ENCODE measurements at places on chromosomes 13 and 19. TPM values are rescaled to one million over a fixed set of nuclear protein-coding genes. Genes with fewer than 3 reads are reported as not detected.
A peak's percentile ranks its signal among the peaks of the same experiment; 100 is the strongest.

GPR12 gene
- not detected for total RNA-seq

USPL1 gene
- 25.1 TPM for total RNA-seq

SBSN gene
- total RNA-seq: not detected

ZNF442 gene
- total RNA-seq: 0.33 TPM

SPTBN4 gene
- total RNA-seq: 0.33 TPM

DNA sequence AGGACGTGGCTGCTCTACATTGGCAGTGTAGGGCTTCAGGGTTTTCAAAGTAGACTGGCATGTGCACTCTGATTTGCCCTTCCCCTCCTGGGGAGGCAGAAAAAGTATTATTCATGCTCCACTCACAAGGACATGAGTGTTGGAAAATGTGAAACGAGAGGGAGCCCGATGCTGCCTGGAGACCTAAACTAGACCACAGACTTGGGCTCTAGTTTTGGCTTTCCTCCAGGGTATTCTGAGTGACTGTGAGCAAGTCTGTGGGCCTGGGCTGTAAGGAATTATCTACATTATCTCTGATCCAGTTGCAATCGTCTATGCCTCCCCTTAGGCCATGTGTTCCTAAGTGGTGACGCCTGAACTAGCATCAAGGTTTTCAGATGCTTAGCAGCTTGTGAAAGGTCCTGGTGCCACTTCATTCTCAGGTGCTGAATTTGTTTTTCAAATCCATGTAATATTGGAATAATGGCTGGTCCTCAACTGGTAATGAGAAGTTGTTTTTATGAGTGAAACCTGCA is 55.0 kb downstream of the MRPL57 start:
- no peak overlapping the region for H3K4me3 ChIP-seq
- H3K27me3 ChIP-seq: no peaks in the 10 kb centered on the region
- no peak overlapping the region for H3K27ac ChIP-seq

- H3K27ac ChIP-seq: no peak overlapping the region
- no peak overlapping the region for H3K4me3 ChIP-seq
- no peak for DNase-seq
- H3K27me3 ChIP-seq: no peaks in the 10 kb centered on the region
Measured at GRCh38 chr19:7908742-7909461, 5.2 kb downstream of the MAP2K7 start.

DNA sequence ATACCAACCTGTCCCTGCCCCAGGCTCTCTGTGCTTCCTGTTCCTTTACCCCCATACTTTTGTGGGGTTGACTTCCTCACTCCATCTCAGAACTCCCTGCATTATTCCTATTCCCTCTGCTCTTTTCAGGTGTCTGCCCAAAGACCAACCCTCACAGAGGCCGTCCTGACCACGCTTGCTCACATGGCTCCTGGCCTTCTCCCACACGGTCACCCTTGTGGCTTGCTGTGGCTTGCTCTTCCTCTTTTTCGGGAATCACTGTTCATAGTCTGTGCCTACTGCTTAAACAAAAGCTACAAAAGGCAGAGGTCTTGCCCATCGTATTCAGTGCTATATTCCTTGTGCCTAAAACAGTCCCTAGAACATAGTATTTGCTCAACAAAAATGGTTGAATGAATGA is 25.2 kb upstream of the ARGLU1 start:
- no peak for DNase-seq
- H3K4me3 ChIP-seq: no peak overlapping the region
- H3K4me1 ChIP-seq: peaks cover 5% of the 10 kb centered on the region
- H3K27me3 ChIP-seq: no peaks in the 10 kb centered on the region
- H3K27ac ChIP-seq: no peak overlapping the region
- no peaks in the 10 kb centered on the region for H3K36me3 ChIP-seq

- H3K4me3 ChIP-seq: no peak overlapping the region
- no peak for DNase-seq
- H3K4me1 ChIP-seq: peaks cover 15% of the 10 kb centered on the region
Measured at GRCh38 chr19:49165111-49165750, 7.6 kb downstream of the TRPM4 start.

- H3K4me3 ChIP-seq: peak overlapping the region; percentile 68
- peaks cover 30% of the 10 kb centered on the region for H3K4me1 ChIP-seq
- DNase-seq: peak; percentile 64
- H3K27me3 ChIP-seq: no peaks in the 10 kb centered on the region
- H3K27ac ChIP-seq: peak overlapping the region; percentile 100
Measured at GRCh38 chr19:41264581-41265394, 616 bp downstream of the HNRNPUL1 start.

GRCh38 chr19:18496167-18496979 is 25.5 kb downstream of the ELL start:
- H3K4me3 ChIP-seq: no peak overlapping the region
- no peak for DNase-seq
- H3K27ac ChIP-seq: peak overlapping the region; percentile 76
- no peaks in the 10 kb centered on the region for H3K36me3 ChIP-seq
- H3K27me3 ChIP-seq: no peaks in the 10 kb centered on the region
- peaks cover 82% of the 10 kb centered on the region for H3K4me1 ChIP-seq

DNA sequence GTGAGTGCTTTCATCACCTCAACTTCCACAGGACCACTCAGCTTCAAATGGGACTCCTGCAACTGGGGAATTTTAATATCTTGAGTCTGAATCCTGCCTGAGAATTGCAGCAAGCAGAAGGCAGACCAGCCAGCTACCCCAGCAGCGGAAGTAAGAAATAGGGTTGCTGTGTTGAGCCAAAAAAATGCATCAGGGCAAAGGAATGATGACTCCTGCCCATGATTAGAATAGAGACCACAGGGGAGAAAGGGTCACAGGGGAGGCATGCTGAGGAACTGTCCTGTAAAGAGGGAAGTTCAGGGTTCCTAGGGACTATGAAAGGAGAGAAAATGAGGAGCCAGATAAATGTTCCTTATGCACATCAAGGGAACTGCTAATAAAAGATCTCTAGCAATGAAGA is 370.2 kb downstream of the KCTD12 start:
- H3K4me1 ChIP-seq: peaks cover 4% of the 10 kb centered on the region
- H3K4me3 ChIP-seq: no peak overlapping the region
- H3K27ac ChIP-seq: no peak overlapping the region
- no peaks in the 10 kb centered on the region for H3K36me3 ChIP-seq
- no peaks in the 10 kb centered on the region for H3K27me3 ChIP-seq
- DNase-seq: no peak

- H3K4me3 ChIP-seq: no peak overlapping the region
- peaks cover 3% of the 10 kb centered on the region for H3K4me1 ChIP-seq
- no peak overlapping the region for H3K27ac ChIP-seq
- H3K27me3 ChIP-seq: no peaks in the 10 kb centered on the region
Measured at GRCh38 chr13:73616861-73617260, 517.3 kb downstream of the KLF12 start.

- H3K36me3 ChIP-seq: no peaks in the 10 kb centered on the region
- H3K27ac ChIP-seq: peak overlapping the region; percentile 11
- no peaks in the 10 kb centered on the region for H3K27me3 ChIP-seq
Measured at GRCh38 chr13:110261166-110262081, 45.5 kb downstream of the COL4A1 start.

DNA sequence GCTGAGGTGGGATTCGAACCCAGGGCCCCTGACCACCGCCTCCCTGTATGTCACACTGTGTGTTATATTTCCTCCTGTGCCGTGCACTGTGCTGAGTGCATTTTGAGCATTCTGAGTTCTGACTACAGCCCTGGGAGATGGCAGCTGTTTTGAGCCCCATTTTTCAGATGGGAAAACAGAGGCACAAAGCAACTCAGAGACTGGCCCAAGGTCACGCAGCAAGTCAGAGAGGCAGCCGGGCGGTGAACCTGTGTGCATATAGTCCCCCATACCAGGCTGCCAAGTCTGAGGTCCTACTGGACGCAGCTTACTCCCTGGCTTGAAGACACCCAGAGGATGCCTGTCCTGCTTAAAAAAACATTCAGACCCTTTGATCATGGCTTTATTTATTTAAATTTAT is 17.7 kb downstream of the MYH14 start:
- no peak for DNase-seq
- H3K27ac ChIP-seq: no peak overlapping the region
- no peaks in the 10 kb centered on the region for H3K36me3 ChIP-seq
- no peak overlapping the region for H3K4me3 ChIP-seq

GRCh38 chr13:21511849-21512248 is 52.7 kb upstream of the ZDHHC20 start:
- H3K27me3 ChIP-seq: no peaks in the 10 kb centered on the region
- no peaks in the 10 kb centered on the region for H3K4me1 ChIP-seq
- no peak overlapping the region for H3K27ac ChIP-seq
- H3K4me3 ChIP-seq: no peak overlapping the region

DNA sequence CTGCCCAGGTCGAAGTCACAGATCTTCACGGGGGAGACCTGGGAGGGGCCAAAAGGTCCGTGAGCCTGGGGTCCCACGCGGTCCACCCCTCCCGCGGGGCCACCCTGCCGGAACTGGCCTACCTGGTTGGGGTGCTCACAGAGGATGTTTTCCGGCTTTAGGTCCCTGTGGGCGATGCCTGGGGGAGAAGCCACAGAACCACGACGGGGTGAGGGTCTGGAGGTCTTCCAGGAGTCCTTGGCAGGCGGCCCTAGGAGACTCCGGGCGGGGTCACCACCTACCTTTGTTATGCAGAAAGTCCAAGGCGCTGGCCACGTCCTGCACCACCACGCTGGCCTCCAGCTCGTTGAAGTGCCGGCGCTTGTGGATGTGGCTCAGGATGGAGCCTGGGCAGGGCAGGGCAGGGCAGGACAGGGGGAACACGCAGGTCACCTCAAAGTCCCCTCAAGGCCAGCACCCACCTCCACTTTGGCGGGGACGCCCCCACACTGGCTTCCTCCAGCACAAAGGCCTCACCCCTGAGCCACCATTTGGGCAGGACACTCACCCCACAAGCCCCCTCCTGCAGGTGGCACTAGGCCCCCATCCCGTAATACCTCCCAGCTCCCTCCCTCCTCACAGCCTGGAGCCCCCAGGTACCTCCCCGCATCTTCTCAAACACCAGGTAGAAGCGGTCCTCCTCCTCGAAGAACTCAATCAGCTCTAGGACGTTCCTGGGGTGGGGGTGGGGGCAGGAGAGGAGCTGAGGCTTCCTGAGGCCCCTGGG is 8.4 kb downstream of the MKNK2 start:
- H3K4me3 ChIP-seq: peak overlapping the region; percentile 39
- H3K4me1 ChIP-seq: peaks cover 70% of the 10 kb centered on the region
- H3K27ac ChIP-seq: peak overlapping the region; percentile 95
- peak; percentile 67 for DNase-seq
- H3K36me3 ChIP-seq: peaks cover 49% of the 10 kb centered on the region

All from upper lobe of left lung (tissue), 6 donors.